NCI-H2081 treated with DMSO at 0.1 percent for 48 hours (cell line): ENCODE measurements at places on chromosomes 1 and 21.

DNA sequence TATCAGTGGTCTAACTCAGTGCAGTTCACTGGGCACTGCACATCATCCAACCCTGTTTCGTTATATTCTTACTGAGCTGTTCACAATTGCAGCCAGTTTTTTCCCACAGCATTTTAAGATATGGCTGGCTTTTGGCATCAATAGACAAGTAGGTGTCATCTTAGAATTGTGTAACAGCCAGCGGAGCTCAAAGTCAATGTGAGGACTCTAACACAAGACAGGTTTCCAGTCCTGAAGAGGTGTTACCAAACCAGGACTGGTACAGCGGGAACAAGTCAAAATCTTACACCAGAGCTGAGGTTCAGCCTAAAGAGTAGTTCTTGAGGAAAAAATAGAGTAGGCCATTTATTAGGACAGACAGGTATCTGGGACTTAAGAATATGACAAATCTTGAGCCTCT lies 313.3 kb downstream of the SEC16B start:
- DNase-seq = no peak

- no peak for DNase-seq
These were observed 184.4 kb upstream of the GALNT2 start for GRCh38 chr1:229882621-229883020.

DNA sequence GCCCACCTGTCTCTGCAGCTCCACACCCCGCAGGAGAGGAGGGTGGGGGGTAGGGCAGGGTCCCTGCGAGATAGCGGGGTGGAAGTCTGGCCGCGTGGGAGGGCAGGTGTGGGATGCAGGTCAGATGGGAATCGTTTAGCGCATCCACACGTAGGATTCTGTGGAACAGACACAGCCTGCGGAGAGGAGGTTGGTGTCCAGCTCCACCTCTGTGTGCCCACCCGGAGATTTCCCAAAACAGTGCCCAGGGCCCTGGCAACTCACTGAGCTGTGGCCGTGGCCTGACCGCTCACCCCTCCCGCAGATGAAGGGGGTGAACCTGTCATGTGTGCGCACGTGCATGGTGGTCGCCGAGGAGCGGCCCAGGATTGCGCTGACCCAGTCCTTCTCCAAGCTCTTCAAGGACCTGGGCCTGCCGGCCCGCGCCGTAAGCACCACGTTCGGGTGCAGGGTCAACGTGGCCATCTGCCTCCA lies 46.9 kb downstream of the S100B start:
- no peak for DNase-seq

DNA sequence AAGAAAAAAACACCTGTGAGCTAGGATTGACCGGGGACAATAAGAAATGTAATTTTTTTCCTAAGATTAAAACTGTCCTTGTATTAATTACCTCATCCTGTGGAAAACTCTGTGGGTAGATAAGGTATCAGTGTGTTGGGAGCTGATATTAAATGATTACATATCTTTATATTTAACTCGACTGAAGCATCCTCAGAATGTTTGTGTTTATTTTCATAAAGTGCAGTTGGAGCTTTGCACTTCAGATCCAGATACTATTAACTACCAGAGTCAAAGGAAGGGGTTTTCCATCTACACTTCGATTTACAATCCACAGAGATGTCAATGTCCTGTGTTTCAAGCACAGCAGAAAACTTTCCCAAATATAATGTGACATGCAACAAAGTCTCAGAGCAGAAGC lies 164.5 kb downstream of the NR5A2 start:
- no peak for DNase-seq

DNA sequence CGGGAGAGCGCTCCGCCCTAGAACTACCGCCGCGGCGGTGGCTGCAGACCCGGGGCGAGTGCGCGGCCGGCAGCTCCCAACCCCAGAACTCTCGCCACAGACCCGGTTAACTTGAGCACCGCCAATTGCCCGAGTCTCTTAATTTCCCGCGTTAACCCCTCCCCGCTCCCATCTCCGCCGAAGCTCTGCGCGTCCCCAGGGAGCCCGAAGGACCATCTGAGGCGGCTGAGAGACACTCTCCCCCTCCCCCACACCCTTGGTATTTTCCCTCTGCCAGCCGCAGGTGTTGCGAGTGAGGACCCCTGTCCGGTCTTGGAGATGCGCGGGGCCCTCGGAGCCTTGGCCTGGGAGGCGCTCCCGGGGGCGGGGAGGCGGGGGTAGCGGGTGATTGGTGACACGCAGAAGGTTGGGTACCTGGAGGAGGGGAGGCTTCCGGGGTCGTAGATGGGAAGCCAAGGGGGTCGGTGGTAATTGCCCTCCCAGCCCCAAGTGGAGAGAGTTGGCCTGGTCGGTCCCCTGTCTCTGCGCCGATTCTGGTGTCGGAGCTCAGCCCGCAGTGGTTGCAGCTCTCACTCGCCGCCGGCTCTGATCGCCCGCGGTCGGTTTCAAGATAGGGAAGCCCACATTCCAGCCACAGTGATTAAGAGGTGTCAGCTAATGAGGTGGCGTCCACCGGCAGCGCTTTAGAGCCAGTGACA lies 858 bp upstream of the SUSD4 start:
- DNase-seq = no peak

DNA sequence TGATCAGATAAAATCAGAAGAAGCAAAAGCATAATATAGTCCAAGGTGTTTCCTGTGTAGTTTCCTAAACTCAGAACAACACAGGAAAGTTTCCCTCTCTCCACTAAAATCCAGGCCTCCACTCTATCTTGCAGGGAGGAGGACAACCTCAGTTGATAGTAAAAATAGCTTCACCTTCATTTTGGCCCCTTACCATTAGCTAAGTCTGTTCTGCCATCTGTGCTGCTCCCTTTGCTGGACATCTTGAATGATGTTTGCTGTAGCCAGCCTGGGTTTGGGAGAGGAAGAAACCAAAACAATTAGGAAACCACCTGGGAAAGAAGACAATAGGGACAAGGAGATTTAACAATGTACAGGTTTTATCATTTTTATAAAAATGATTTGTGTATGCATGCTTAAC lies 18.6 kb downstream of the DCAF8 start:
- no peak for DNase-seq

- peak; percentile 24 for DNase-seq
These were observed 186.1 kb downstream of the CLEC20A start for GRCh38 chr1:178310685-178311105.

- no peak for DNase-seq
These were observed 23.5 kb upstream of the CR2 start for GRCh38 chr1:207430602-207431001.

GRCh38 chr1:178232108-178232507 lies 138.2 kb downstream of the RASAL2 start:
- DNase-seq = no peak
